ENCODE measurements at places on chromosomes 5 and 9.
A peak's percentile ranks its signal among the peaks of the same experiment; 100 is the strongest.

DNA sequence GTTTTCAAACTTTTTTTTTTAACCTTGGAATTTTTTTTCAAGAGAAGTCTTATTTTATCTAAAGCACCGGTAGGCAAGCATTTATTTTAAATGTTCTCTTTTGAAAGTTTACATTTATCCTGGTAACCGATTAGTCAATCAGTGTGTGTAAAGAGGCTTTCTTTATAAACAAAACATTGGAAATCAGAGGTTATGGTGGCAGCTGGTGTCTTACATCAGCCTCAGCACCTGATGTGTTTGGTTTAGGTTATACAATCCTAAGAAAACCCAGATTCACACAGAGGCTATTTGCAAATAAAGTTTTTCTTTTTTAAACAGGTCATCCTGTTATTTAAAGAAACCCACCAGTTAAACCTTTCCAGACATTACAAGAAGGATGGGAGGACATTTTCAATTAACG lies 173.3 kb upstream of the GDNF start:
- no peak for DNase-seq

- DNase-seq = no peak
Observed at GRCh38 chr9:16516891-16517290, 353.6 kb downstream of the BNC2 start.

GRCh38 chr5:177393206-177393765 lies 7.2 kb downstream of the PFN3 start:
- DNase-seq = no peak

- no peak for DNase-seq
Observed at GRCh38 chr9:91174772-91175171, 186.9 kb downstream of the AUH start.

- no peak for DNase-seq
Observed at GRCh38 chr9:132443951-132444607, 34.1 kb downstream of the CFAP77 start.

DNA sequence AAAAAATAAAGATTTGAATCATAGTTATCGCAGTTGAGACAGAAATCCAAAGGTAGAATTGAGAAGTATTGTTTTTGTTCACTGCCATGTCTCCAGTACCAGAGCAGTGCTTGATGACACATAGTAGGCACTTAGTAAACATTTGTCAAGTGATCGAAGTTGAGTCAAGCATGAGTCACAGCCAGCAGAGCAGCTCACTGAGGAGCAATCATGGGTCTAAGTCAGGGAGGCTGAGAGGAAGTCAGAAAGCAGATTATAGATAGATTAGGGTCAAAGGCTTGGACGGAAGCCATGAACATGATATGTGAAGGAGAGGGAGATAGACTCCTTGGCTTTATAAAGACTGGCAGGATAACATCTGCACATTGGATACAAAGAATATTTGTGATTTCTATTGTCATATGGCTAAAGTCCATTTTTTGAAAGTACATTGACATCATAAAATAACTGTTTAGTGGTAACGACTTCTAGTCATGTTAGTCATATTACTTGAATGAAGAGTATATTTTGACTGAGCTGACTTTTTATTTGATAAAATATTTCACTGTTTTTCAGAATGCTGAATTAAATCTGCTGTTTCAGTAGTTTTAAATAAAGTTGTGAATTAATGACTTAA lies 168.5 kb downstream of the RAB3C start:
- DNase-seq = no peak

DNA sequence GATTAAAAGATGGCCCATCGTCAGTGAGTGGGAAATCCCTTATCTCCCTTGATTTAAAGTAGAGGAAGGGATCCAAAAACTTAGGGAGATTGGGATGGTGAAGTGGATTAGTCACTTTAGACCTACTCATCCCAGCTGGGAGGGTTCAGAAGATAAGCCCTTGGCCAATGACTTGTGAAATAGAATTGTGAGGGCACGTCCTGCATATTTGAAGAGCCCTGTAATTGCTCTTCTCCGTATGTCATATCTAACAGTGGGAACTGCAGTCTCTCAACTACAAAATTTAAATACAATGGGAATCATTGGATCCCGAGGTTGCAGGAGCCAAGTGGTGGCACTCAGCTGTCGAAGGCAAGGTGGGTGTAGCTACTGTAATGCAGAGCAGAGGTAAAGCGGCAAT lies 65.4 kb upstream of the C9orf72 start:
- no peak for DNase-seq

DNA sequence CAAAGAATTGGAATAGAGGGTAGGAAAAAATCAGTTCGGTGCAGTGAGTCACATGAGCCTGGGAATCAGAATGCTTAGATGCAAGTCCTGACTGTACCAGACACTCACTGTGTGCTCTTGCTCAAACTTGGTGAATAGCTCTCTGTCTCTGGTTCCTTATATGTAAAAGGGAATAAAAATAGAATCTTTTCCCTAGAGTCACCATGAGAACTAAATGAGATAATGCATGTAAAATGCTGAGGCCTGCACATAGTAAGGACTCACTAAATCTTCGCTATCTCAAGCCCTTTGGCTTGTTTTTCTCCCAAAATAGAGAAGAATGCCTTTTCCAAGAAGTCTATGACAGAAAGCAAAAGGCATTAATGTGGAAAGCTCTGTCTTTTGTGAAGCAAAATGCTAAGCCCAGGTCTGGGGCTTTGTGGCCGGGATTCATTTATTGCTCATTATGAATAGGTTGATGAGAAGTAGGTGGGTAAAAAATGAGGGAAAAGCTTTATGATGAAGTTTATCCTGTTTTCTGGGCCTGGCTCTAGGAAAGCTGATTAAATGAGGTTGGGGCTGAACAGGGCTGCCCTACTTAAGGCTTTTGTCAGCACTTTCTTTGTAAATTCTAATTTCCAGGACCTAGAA lies 483.3 kb downstream of the DMAC1 start:
- DNase-seq = no peak

DNA sequence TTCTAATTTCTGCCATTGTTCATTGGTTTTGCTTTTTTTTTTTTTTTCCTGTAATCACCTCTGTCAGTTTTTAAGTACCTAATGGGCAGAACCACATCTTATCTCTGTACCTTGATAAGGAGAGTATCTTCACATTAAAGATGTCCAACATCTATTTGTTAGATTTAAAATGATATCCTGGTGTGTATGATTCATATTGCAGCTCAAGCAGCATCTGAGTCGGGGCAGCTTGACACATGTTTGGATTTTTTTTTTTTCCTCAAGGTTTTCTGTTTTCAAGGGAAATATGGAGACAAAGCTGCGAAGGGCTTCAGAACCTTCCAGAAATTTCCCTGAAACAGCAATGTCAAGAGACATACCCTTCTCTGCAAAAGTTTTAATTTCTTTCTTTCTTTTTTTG lies 164.7 kb downstream of the DOCK2 start:
- no peak for DNase-seq

DNA sequence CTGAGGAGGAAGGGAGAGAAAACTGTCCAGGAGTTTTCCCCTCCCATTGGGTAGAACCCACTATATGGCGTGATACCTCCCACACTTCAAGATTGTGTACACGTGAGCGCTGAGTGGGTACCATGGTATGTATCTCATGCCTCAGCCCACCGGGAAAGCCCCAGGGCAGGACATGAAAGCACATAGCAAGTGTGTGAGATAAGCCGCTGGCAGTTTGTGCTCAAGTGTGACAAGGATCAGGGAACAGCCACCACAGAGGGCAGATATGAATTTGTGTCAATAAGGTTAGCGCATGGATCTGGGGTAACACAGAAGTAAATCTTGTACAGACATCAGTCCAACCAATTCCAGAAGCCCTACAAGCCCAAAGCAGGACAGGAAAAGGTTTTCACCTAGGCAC lies 42.6 kb upstream of the NAA35 start:
- no peak for DNase-seq

DNA sequence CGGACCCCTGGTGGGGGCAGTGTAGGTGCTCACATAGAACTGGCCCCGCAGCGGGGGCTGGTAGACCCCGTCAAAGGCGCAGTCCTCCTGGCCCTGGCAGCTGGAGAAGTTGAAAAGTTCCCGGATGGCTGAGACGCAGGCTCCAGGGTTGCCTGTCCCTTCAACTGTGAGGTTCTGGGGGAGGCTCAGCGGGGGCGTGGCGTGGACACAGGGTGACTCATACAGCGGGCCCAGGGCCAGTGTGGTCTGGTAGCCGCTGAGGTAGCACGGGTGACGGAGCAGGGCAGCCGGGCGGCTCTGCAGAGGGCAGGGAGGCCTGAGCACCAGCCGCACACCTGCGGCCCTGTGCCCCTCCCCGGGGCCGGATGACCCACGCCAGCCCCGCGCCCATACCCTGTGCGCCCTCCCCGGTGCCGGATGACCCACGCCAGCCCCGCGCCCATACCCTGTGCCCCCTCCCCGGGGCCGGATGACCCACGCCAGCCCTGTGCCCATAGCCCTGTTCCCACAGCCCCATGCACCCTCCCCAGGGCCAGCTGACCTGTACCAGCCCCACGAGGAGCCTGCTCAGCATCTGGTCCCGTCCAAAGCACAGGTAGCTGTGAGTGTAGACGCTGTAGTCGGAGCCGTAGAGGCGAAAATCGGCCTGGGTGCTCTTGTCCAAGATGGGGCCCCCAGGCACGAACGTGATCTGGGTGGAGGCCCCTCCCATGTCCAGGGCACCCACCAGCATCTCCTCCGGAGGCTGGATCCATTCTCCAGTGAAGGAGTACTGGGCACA lies 5.0 kb downstream of the ENTPD8 start:
- DNase-seq = no peak

DNA sequence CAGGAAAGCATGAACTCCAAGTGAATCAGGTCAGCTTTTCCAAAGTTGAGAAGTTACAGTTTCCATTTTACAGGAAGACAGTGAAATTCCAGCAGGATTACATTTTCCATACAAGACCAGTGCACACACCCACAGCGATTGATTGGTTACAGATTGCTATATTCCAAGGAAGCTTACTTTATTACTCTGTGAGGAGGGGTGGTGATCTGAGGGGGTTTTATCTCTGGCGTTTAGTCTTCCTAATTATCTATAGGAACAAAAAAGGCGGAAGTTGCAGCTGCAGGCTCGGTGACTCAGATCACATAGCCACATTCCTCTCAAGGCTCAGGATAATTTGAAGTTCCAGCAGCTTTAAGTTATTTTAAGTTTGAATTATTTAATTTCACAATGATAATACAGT lies 450.4 kb upstream of the NMUR2 start:
- DNase-seq = no peak

- DNase-seq = no peak
Observed at GRCh38 chr5:9441610-9442009, 104.3 kb downstream of the SEMA5A start.

DNA sequence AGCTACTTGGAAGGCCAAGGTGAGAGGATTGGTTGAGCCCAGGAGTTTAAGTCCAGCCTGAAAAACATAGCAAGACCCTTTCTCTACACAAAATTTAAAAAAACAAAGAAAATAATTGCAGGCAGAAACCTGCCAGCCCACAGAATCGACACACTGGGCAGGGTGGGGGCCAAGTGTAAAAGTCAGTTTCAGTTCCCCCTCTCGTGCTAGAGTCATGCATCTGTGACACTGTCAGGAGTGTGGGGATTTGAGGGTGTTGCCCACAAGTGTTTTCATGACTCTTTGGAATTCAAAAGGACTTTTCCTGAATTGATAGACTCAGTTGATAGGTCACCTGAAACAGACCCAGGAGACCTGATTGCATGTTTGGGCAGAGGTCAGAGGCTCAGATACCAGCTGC lies 47.6 kb downstream of the PRRC2B start:
- DNase-seq = no peak

- no peak for DNase-seq
Observed at GRCh38 chr5:1239505-1240251, 14.5 kb downstream of the SLC6A18 start.

DNA sequence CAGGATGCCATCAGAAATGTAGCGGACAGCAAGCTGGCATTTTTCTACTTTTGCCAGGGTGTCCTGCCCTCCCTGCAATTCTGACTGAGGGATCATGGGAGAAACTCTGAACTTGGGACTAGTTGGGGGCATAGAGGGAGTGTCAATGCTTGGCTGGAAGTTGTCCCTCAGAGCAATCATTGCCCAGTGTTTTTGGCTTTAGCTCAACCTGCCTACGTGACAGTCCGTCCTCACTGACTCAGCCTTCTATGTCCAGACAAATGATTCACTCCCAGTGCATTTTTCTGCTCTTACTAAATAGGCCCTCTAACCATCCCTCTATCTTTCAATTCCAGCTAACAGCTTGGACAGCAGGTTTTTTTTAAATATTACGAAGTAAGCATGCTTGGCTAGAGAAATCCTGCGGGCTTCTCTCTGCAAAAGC lies 627.4 kb downstream of the TLR4 start:
- peak; percentile 12 for DNase-seq

DNA sequence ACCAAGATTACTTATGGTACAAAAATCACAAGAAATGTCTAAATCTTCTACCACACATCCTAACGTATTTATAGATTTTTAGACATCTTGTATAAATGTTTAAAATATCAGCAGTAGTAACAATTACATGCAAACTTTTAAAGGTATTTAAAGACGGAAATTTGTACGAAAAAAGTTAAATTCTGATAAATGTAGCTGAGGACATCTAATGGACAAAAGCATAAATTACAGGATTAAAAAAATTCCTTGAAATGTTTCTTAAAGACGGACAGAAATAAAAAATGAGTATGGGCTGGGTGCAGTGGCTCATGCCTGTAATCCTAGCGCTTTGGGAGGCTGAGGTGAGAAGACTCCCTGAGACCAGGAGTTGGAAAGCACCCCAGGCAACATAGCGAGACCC lies 15.8 kb downstream of the ERCC8 start:
- DNase-seq = no peak

- no peak for DNase-seq
Observed at GRCh38 chr9:36803961-36804360, 230.1 kb downstream of the PAX5 start.

GRCh38 chr5:106399391-106399790 lies 1271.3 kb downstream of the EFNA5 start:
- no peak for DNase-seq

- DNase-seq = no peak
Observed at GRCh38 chr9:16429671-16430070, 440.8 kb downstream of the BNC2 start.
